ENCODE measurements at places on chromosomes 2 and 18.
A peak's percentile ranks its signal among the peaks of the same experiment; 100 is the strongest.

DNA sequence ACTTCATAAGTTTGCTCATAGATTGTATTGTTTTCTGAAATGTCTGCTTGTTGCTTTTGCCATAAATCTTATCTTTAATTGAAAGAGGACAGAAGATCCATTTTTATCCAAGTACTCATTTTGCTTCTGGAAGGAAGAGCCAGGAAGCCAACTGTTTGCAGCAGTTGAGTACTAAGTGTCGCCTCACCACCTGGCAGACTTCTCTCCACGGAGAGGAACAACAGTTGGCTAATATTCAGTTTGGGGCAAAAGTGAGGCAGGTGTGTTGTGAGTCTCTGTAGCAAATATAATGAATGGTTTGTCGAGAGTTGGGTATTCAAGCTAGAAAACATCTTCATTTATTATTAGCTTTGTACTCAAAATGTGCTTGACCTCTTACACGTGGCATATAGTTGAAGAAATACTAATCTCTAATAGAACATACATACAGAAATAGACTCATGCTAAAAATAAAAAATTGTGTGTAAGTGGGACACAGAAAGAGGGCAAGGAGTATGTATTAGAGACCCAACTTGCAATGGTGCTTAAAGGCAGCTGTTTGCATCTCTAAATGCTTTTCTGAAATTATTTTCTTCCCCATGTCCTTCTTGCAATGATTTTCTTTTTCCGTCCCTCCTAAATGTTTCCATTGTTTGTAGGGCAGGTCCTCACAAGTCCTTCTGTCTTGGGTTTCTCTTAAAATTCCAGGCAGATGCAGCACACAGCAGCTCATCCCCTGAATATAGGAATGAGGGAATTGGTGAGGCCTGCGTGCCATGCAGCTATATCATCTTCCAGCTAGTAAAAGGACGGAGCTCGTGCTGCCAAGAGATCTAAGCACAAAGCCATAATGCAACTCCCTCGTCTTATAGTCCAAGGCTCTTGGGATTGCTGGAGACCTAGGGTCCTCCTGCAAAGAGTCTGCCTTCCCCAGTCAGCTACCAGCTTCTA lies 44.8 kb upstream of the MAP3K20 start:
- no peak for DNase-seq

DNA sequence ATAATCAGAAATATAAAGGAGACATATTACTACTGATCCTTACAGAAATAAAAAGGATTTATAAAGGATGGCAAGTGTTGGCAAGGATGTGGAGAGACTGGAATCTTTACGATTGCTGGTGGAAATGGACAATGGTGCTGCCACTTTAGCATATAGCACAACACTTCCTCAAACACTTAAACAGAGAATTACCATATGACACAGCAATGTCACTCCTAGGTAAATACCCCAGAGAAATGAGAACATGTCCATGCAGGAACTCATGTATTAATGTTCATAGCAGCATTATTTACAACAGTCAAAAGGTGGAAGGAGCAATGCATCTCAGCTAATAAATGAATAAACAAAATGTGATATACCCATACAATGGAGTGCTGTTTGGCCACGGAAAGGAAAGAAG lies 137.5 kb downstream of the NDUFA10 start:
- DNase-seq: no peak

DNA sequence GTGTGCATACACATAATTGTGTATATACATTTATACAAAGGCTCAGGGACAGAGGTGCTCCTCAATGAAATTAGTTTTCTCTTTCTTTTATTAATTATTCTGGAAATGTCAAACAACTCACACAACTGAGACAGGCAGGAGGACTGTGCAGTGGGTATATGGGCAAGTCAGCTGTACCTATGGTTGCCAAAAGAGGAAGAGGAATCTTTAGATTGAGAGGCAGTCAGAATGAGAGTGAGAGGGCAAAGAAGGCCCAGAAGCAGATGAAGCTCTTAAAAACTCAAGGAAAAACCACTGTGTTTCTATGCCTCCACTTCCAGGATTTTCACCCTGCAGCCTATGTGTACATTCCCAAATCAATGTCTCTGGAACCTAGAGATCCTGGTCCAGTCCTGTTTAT lies 79.1 kb downstream of the CACNB4 start:
- no peak for DNase-seq

GRCh38 chr2:81650048-81650971 lies 1345.8 kb upstream of the LRRTM1 start:
- no peak for DNase-seq

DNA sequence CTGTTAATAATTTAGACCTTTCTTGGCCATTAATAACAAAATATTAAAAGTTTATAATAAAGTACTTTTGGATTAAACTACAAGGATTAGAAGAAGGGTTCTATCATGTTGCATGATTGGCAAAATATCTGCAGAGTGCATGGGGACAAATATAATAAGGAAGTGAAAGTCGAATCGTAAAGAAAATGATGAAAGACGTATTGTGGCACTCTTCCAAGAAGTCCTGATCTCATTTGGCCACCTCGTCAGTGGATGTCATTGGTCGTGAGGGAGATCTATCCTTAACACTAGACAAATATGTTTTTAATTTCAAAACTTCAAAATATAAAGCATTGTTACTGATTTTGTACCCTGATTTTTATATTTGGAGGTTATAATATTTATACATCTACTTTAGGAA lies 197.7 kb upstream of the STON1 start:
- DNase-seq: peak; percentile 66

DNA sequence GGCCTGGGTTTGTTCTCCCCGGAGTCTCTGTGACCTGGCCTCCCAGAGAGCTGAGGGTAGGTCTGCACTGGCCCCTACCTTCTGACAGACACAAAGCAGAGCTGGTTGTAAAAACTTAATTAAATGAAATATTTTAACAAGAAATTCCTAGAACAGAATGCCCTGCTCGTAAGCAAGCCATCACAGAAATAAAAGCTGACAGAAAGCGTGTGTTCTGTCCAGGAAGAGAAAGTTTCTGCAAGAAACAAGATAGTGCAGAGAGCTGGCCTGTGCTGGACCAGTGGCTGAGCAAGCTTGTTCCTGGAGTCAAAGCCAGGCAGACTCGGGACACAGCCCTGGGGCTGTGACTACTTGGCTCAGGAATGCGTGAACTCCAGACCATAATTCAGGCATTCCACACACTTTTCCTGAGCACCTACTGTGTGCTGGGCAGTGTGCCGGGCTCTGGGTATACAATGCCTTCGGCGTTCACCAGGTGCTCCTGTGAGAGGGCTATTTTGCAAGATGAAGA lies 51.6 kb downstream of the APOB start:
- DNase-seq: no peak

- no peak for DNase-seq
Observed at GRCh38 chr2:74252036-74252435, 53.6 kb downstream of the MTHFD2 start.

DNA sequence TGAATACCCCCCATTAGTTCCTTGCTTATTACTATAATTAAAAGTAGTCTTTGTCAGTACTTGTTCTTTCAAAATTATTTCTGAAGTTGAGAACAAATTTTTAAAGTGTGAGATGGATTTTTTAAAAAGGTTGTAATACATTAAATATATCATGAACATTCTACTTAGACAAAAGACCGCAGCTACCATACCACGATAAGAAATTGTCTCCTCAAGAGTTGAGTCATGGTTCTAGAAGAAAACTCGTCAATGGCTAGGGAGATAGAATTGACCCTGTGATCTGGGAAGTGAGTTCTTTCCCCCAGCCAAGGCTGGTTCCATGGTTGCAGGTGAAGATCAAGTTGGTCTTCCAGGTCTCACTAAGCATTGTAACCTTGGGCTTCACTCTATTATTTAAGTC lies 67.8 kb upstream of the ACYP2 start:
- no peak for DNase-seq

GRCh38 chr2:26730549-26731344 lies 33.3 kb upstream of the SLC35F6 start:
- no peak for DNase-seq

DNA sequence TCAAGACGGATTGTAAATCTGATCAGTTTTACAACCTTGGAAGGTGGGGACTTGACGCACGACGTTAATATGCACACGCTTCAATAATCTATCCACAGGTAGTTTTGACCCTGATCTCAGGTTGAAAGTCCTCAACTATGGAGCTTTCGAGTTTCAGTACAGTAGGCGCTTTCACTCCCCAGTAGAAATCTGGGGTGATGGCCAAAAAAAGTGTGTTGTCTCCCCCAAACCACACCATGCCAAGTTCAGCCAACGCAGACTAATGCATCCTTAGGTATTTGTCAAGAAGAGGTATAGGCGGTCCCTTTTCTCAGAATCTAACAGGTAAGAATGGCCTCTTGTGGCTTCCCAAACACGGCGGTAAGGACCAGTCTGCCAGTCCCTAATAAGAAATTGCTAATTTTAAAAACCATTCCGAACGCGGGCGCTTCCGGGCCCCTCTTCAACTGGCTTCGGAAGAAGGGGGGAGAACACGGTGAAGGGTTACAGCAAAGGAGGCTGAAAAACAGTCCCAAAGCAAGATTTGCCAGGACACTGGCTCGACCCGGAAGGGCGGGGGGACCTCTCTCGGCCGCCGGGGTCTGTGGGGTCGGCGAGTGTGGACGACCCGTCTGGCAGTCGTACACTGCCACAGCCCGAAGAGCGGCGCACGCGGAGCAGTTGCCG lies 659 bp downstream of the FAM210A start:
- no peak for DNase-seq

Measured in SIG-M5 (cell line).